Uterus (tissue), 4 donors: ENCODE measurements at places on chromosomes 3 and 15.

GRCh38 chr15:100495861-100496260 lies 32.9 kb downstream of the CERS3 start:
- H3K4me1 ChIP-seq, result no peaks in the 10 kb centered on the region
- no peaks in the 10 kb centered on the region for H3K36me3 ChIP-seq
- no peak overlapping the region for H3K4me3 ChIP-seq
- H3K27ac ChIP-seq, result no peak overlapping the region

DNA sequence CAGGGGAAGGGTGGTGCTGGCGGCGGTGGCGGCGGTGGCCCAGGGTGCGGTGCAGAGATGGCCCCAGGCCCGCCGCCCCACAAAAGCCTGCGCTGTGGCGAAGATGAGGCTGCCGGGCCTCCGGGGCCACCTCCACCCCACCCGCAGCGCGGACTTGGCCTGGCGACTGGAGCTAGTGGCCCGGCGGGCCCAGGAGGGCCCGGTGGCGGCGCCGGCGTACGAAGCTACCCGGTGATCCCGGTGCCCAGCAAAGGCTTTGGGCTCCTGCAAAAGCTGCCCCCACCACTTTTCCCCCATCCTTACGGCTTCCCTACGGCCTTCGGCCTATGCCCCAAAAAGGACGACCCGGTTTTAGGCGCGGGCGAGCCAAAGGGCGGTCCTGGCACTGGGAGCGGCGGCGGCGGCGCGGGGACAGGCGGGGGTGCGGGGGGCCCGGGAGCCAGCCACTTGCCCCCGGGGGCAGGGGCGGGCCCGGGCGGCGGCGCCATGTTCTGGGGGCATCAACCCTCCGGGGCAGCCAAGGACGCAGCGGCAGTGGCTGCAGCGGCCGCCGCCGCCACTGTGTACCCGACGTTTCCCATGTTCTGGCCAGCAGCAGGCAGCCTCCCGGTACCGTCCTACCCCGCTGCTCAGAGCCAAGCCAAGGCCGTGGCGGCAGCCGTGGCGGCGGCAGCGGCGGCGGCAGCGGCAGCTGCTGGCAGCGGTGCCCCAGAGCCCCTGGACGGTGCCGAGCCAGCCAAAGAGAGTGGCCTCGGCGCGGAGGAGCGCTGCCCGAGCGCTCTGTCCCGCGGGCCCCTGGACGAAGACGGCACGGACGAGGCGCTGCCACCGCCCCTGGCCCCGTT lies 1.6 kb downstream of the SKOR1 start:
- no peak overlapping the region for H3K4me3 ChIP-seq
- H3K36me3 ChIP-seq, result no peaks in the 10 kb centered on the region
- peaks cover 78% of the 10 kb centered on the region for H3K27me3 ChIP-seq
- H3K4me1 ChIP-seq, result no peaks in the 10 kb centered on the region
- H3K27ac ChIP-seq, result no peak overlapping the region
- DNase-seq, result no peak

- DNase-seq, result no peak
- no peaks in the 10 kb centered on the region for H3K36me3 ChIP-seq
- no peak overlapping the region for H3K4me3 ChIP-seq
These were observed 10.8 kb upstream of the TSEN2 start for GRCh38 chr3:12473511-12473910.

GRCh38 chr3:188664795-188665194 lies 507.0 kb upstream of the TPRG1 start:
- no peak overlapping the region for H3K27ac ChIP-seq
- no peak for DNase-seq
- no peak overlapping the region for H3K4me3 ChIP-seq
- no peaks in the 10 kb centered on the region for H3K36me3 ChIP-seq

- peak within 1 kb of the TSS; percentile 43 for H3K4me3 ChIP-seq
- H3K36me3 ChIP-seq, result no peaks in the 10 kb centered on the region
- no peak within 1 kb of the TSS for H3K27ac ChIP-seq
- peaks cover 4% of the 10 kb centered on the region for H3K4me1 ChIP-seq
- no peaks in the 10 kb centered on the region for H3K27me3 ChIP-seq
- peak; percentile 43 for DNase-seq
These were observed at the start of gene SCN5A for GRCh38 chr3:38649500-38650247. SCN5A (minus strand) TSS chr3:38649687; CDS start chr3:38633307, 16,380 bp downstream.

GRCh38 chr3:32857921-32858320 lies 40.1 kb downstream of the TRIM71 start:
- H3K36me3 ChIP-seq, result no peaks in the 10 kb centered on the region
- DNase-seq, result no peak
- no peaks in the 10 kb centered on the region for H3K4me1 ChIP-seq
- H3K27me3 ChIP-seq, result no peaks in the 10 kb centered on the region
